Stimulated activated CD4-positive, alpha-beta T cell treated with anti-CD3 and anti-CD28 coated beads, Interleukin-4, amount 100 ng/mL, for 48 hours (primary cell): ENCODE measurements at places on chromosomes 1 and 21.

DNA sequence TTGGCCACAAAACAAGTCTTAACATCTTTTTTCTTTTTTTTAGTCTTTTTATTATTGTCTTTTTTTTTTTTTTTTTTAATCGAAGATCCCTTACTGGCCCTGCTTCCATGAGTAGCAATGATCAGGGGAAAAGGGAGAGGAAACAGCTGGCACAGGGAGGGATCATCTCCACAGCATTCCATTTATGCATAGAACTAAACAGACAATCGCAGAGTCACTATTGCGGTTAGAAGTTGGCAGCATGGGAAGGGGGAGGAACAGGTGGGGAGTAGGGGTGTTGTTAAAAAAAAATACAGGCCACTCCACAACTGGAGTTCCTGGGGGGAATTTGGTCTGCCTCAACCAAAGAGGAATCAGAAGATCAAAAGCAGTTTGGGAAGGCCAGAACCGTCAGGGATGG is 55.4 kb downstream of the C1orf185 start:
- no peak for DNase-seq

GRCh38 chr1:151972542-151973248 is 21.0 kb downstream of the S100A10 start:
- DNase-seq, result peak; percentile 22

DNA sequence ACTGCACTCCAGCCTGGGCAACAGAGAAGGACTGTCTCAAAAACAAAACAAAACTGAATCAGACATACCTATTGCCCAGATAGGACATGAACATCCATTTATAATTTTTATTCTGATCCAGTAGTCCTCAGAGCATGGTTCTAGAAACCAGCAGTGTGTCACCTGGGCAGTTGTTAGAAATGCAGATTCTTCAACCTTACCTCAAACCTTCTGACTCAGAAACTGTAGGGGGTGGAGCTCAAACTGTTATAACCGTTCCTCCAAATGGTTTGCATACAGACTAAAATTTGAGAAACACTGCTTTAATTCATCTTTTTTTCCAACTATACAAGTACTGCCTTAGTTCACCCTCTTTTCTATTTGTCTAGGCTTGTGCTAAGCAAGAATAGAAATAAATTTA is 6.0 kb downstream of the NASP start:
- no peak for DNase-seq

DNA sequence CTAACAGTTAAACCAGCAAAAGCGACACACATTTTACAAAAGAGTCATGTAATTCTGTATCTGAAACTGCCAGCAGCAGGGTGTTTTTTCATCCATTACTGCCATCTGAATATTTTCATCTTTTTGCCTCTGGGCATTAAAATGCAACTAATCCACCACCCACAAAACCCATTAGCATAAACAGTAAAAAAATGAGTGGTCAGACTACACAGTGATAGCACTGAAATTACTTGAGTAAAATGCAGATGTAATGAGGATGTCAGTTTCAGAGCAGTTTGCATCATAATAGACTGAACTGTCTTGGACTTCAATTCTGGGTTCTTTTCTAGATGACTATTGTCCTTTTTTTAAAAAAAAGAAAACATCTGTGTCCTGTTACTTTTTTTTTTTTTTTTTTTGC is 132.3 kb downstream of the GABPA start:
- DNase-seq, result no peak

DNA sequence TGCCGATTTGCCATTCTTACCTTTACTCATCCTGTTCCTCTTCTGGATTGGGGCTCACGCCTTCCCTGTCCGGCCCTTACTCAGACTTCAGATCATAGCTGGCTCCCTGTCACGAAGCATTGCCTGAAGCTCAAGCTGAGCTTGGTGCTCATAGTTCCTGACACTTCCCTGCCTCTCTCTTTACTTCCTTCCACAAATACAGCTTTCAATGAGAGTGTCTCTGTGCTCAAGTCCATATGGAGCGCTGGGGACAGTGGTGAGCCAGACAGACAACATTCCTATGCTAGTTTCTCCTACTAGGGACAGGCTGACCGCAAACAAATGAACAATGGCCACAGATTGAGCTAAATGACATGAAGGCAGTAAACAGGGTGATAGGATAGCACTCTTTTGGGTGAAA is 38.1 kb downstream of the HHAT start:
- DNase-seq, result no peak

- DNase-seq, result no peak
Observed at GRCh38 chr1:14103878-14104430, 404.0 kb downstream of the PRDM2 start.

GRCh38 chr1:94101613-94102525 is 19.1 kb downstream of the ABCA4 start:
- no peak for DNase-seq

GRCh38 chr1:201916649-201917249 is 28.1 kb downstream of the SHISA4 start:
- DNase-seq, result no peak

GRCh38 chr1:157090771-157091170 is 8.8 kb downstream of the ETV3L start:
- no peak for DNase-seq

DNA sequence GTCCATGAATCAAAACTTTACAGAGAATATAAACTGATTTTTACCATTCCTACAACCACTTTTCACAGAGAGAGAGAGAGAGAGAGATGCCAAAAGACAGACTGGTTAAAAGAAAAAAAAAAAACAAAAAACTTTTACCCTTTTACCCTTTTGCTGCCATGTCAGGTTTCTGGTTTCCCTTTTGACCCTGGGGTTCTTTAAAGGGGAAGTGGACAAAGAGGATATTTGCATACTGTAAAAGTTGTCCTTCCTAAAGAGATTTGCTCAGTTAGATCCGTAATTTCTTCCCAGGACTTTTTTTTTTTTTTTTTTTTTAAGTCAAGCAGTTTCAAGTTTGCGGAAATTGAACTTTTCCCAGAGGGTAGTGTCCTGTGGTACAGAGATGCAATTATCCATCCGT is 287.8 kb upstream of the RGS18 start:
- DNase-seq, result no peak

GRCh38 chr1:168518201-168518689 is 25.6 kb downstream of the XCL2 start:
- no peak for DNase-seq
